Hematopoietic multipotent progenitor cell treated with erythropoietin and hydrocortisone succinate and interleukin-3 and kit ligand, for 4 days (in vitro differentiated cells): ENCODE measurements at places on chromosomes 7 and 10.

GRCh38 chr10:6473430-6473829, 106.6 kb downstream of the PRKCQ start:
- DNase-seq: peak; percentile 99

DNA sequence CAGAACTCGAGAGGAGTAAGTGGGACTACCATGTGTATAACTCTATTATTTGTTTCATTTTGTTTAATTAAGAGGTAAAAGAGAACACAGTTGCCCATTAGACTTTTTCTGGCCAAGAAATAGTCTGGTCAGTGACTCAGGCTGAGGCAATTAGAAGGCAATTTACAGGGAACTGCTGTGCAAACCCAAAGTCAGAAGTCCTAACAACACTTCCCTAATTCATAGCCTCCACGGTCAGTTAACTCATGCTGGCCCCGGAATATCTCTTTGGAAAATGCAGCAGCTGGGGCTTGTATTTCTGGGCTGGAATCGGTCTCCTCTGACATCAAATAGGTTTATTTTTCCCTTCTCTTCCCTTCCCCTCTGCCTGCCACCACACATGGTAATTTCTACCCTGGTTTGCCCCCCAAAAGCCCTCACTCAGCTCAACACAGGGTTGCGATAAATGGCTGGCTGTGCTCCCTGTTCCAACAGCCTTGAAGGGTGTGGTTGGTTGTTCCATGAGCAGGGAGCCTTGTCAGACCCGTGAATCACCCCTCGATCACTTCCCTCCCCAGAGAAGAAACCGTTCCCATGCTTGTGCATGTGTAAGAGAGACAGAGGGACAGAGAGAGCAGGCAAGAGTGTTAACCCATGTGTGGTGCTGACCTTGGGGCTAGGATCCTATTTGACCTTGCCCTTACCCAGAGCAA, 5.3 kb downstream of the SH3PXD2A start:
- no peak for DNase-seq

DNA sequence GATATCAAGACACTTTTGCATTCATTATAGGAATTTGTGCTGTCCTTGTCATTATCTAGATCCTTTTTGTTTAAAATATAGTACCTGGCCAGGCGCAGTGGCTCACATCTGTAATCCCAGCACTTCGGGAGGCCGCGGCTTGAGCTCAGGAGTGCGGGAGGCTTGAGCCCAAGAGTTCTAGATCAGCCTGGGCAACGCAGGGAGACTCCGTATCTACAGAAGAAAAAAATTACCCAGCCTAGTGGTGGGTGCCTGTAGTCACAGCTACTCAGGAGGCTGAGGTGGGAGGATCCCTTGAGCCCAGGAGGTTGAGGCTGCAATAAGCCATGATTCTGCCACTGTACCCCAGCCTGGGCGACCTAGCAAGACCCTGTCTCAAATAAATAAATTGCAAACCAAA, 621 bp upstream of the MORN4 start:
- DNase-seq: peak; percentile 64

- DNase-seq: no peak
These were observed 6.9 kb upstream of the MYOF start for GRCh38 chr10:93488956-93489528.

GRCh38 chr10:32437334-32437733, 8.6 kb upstream of the CCDC7 start:
- DNase-seq: no peak

- DNase-seq: peak; percentile 38
These were observed 88.2 kb upstream of the AFAP1L2 start for GRCh38 chr10:114492351-114493037.

- no peak for DNase-seq
These were observed 322.4 kb upstream of the GHITM start for GRCh38 chr10:83816942-83817341.

- peak; percentile 96 for DNase-seq
These were observed 66.7 kb downstream of the HHEX start for GRCh38 chr10:92756201-92757065.

GRCh38 chr7:89223900-89224395, 428.4 kb upstream of the TEX47 start:
- no peak for DNase-seq

DNA sequence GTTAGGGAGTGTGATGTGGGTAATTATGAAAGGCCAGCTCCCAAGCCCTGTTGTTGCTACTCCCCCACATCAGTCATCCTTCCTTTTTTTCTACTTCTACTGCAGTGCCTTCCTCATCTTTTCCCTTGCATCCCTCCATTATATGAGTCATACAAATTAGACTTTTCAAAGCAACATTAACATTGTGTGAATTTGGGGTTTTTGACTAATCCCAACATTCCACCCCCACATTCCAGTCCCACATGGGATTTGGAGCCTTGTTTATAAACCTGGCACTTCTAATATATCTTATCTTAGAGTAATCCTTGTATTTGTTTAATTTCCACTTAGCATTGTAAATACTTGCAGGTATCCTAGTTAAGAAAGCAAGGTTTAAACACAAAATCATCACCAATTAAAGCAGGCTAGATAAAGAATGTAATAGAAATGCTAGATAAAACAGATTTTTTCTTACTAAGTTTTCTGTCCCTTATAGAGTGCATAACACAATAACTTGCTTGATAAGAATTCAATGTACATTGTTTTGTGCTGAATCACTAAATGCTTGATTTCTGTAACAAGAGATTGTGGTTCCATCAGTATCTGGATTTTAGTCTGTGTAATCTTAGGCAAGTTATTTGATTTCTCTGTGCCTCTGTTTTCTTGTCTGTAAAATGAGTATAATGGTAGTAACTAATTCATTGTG, 165.8 kb downstream of the CFTR start:
- DNase-seq: no peak

DNA sequence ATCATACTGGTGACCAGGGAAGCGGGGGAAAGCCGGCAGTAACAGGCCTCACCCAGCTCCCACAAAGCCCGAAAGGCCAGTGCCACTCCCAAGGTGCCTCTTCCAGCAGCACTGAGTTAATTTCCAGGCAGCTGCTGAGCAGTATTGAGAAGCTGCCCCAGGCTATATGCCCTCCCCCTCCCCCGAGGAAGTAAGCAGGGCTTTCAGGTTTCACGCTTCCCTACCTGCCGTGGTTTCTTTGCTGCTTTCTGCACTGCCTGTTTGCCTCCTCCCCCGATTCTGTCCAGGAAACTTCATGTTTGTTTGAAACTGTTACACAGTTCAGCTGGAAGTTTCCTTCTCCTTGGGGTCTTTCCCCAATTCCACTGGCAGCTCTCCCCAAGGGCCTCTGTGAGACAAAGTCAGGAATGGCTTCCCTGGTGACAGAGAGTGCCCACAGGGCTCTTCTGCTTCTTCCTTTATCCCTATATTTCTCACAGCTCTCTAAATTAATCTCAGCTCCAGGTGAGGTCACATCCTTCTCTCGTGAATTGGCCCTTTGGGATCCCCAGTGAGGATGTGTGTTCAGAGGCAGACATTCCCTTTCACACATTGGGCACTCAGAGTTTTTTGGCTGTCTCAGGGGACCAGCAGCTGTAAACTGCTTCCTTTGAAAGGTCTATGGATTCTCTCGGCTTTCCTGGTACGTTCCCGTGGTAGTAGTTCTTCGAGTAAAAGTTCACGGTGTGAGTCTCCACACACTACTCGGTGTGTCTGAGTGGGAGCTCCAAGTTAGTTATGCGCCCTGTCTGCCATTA, 19.4 kb downstream of the C1GALT1 start:
- no peak for DNase-seq

DNA sequence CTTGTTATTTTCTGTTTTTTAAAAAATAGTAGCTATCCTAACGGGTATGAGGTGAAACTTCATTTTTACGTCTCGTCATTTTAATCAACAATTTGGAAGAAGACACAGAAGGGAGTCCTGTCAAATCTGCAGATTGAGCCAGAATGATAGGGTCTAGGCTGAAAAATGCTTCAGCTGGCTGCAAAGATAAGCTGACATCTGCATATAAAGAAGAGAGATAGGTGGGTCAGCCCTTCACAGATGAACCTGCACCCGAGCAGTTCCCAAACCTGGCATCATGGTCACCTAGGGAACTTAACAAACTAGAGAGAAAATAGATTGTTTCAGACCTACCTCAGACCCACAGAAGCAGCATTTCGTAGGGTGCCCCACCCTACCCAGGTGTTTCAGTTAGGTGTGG, 35.2 kb upstream of the BMPR1A start:
- no peak for DNase-seq

DNA sequence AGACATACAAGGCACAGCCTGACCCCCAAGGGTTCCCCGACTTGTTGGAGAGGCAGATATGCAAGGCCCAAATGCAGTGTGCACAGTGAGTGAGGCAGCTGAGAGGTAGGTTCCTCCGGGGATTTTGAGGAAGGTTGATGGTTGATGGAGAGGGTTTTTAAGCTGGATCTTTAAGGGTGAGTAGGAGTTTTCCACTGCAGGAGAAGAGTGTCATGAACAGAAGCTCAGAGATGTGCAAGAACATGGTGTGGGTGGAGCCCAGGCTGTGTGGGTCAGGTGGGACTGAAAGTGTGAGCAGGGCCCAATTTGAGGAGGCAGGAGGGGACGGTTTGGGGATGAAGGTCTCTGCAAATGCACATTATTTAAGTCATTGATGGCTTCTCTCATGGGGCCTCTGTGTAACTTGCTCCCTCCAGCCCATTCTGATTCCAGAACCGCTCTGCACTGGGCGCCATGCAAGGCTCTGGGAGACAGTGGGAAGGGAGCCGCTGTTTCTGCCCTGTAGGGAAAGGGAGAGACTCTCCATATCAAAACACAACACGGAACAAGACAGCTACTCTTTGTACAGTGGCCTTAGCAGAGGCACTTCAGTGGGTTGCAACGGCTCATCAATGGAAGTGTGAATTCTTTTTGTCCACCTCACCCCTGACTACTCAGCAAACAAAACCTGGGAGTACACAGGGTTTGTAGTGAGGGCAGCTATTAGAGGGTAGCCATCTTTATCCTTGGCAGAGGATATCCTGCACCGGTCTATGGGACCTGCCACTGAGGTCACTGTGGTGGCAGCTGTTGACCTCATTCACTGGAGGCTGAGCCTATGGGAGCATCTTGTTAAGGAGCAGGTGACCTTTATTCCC, 29.7 kb downstream of the RAMP3 start:
- DNase-seq: no peak

- DNase-seq: no peak
These were observed 22.5 kb downstream of the EMX2 start for GRCh38 chr10:117565068-117565467.

DNA sequence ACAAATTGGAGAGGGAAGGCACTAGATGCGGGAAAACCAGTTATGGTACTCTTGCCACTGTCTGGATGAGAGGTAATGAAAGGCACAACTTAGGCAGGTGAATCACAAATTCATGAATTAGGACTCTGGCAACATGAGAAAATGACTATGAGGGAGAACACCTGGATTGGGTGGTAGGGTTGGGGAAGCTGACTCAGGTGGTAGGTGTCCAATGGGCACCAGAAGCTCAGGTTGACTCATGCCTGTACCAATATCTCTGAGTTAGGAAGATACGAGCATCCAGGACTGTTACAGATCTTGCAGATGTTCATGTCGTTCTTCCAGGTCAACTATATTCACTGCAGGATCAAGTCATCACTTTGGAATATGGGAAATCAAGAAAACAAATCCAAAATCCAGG, 56.7 kb downstream of the NPY start:
- no peak for DNase-seq

GRCh38 chr10:122225330-122225729, 45.8 kb upstream of the BTBD16 start:
- peak; percentile 18 for DNase-seq

- DNase-seq: peak; percentile 22
These were observed 78.5 kb downstream of the APBB1IP start for GRCh38 chr10:26516540-26517101.

- peak; percentile 90 for DNase-seq
These were observed 29.7 kb upstream of the GSDME start for GRCh38 chr7:24786941-24787340.

DNA sequence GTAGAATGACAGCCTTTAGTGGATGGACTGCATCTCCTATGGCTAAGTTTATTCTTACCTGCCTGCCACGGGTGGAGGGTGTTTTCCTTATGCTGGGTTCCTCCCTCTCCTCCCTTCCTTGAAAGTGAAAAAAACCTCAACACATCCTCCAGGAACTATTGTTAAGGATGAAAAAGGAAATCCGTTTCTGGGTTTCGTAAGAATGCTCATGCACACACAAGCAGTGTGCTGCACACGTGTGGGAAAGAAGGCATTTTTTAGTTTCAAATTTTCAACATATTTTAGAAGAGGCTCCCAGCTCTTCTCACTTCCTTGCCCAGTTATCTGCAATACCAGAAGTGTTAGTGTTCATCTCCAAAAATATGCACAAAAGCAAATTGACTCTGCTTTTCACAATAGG, 90.6 kb downstream of the FAM171A1 start:
- no peak for DNase-seq

- DNase-seq: peak; percentile 49
These were observed 37.0 kb downstream of the GPR22 start for GRCh38 chr7:107506674-107507339.

DNA sequence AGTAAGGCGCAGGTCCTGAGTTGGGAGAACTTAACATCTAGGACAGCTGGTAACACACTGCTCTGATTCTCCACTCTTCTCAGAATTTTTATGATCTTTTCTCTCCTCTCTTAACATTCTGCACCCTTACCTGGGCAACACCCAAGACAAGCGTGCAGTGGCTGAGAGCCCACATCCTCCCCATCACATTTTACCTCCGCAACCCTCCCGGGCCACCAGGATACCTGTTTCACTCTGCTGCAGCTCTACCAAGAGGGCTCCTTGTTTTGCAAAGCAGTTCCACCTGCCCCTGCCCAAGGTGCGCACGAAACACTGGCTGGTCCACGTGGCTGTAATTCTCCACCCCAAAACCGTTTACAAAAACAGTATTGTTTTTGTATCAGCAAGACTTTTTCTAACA, 81.5 kb downstream of the ITIH5 start:
- DNase-seq: no peak

DNA sequence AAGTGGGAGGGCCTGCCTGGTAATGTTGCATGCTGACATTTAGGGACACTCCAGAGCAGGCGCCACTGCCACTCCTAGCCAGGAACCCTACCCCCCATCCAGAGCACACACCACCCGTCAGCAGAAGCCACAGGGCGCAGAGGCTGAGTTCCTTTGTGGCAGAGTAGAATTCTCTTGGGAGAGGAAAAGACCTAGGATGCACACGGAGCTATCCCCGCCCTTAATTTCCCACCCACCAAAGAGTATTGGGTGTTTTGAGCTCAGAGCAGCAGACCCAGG, 702 bp upstream of the INSYN2A start:
- no peak for DNase-seq

DNA sequence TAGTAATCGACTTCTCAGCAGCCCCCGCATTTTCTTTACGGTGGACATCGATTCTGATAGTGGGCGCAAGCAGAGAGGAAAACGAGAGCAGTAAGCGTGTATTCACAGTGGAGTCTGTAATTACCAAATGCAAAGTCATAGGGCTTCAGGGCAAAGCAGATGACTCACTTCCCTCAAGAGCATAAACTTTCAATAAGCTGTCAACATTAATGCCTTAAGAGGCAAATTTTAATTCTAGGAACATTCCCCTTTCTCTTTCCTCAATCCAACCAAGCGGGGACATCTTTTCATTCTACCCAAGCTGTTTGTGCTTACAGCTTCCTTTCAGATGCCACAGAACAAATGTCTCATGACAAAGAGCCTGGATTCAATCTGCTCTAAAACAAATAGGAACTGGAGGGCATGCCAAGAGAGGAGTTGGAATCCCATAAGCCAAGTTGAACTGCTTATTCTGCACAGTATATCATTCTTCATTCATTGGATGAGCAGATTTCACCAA, 48.6 kb downstream of the MALSU1 start:
- DNase-seq: peak; percentile 66
